Activated CD8-positive, alpha-beta memory T cell treated with anti-CD3 and anti-CD28 coated beads, Interleukin-2, amount 50 U/mL, for 48 hours (primary cell): ENCODE measurements at places on chromosomes 12 and 14.
A peak's percentile ranks its signal among the peaks of the same experiment; 100 is the strongest.

GRCh38 chr12:123363740-123364531, 711 bp downstream of the SBNO1 start:
- DNase-seq = peak; percentile 66

DNA sequence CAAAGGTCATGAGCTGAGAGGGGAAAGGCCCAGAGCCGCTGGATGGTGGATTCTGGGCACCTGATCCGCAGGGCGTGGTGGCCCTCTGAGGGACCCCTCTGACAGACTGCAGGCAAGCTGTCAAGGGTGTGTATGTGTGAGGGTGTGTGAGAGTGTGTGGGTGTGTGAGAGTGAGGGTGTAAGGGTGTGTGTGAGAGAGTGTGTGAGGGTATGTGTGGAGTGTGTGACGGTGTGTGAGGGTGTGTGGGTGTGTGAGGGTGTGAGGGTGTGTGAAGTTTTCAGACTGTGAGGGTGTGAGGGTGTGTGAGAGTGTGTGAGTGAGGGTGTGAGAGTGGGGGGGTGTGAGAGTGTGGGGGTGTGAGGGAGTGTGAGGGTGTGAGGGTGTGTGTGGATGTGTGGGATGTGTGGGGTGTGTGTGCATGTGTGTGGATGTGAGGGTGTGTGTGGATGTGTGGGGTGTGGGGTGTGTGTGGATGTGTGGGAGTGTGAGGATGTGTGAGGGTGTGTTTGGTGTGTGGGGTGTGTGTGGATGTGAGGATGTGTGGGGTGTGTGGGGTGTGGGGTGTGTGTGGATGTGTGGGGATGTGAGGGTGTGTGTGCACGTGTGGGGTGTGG, 156.7 kb downstream of the TMEM121 start:
- peak; percentile 15 for DNase-seq

GRCh38 chr12:104172570-104172947, 34.5 kb upstream of the NFYB start:
- DNase-seq = no peak

GRCh38 chr14:51879170-51879569, 18.8 kb downstream of the GNG2 start:
- DNase-seq = no peak

DNA sequence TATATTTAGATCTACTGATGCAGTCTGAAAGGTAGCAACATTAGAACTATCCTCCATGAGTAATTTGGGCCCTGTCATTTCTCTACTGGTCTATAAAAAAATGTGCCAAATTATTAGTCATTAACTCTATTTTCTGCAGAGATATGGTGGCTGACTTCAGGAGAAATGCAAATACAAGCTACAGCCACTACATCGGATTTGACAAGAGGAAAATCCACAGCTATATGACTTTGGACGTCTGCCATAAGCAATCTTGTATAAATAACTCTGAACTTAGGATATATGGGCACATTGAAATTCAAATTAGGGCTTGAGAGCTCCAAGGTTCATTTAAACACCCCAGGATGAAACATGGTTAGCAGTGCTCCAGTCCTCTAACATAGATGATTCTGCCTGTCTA, 983.0 kb upstream of the LRFN5 start:
- no peak for DNase-seq

DNA sequence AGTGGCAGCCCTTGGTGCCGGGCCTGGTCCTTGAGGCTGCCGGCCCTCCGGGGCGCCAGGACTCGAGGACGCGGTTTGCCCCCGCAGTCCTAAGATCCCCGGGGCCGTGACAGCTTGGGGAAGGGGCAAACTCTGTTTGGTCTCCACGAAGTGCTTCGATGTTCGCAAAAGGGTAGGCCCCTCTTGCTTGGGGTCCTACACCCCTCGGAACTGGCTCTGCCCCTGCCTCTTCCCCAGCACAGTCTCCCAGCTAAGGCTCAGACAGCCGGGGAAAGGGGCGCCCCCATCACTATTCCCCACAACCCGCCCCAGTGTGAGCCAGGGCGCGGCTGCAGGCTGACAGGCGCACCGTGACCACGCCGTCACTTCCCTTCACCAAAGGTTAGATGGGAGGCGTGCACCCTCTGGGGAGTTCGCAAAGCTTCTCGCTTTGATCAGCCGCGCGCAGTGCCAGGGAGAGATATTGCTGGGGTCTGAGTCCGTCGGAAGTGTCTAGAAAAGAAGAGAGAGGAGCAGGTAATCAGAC, 7.2 kb upstream of the OTX2 start:
- DNase-seq = no peak

- no peak for DNase-seq
Measured at GRCh38 chr12:26783131-26783526, 49.9 kb downstream of the ITPR2 start.

GRCh38 chr14:92460916-92461579, 52.5 kb upstream of the RIN3 start:
- no peak for DNase-seq

- no peak for DNase-seq
Measured at GRCh38 chr14:29217813-29218450, 451.3 kb downstream of the FOXG1 start.

DNA sequence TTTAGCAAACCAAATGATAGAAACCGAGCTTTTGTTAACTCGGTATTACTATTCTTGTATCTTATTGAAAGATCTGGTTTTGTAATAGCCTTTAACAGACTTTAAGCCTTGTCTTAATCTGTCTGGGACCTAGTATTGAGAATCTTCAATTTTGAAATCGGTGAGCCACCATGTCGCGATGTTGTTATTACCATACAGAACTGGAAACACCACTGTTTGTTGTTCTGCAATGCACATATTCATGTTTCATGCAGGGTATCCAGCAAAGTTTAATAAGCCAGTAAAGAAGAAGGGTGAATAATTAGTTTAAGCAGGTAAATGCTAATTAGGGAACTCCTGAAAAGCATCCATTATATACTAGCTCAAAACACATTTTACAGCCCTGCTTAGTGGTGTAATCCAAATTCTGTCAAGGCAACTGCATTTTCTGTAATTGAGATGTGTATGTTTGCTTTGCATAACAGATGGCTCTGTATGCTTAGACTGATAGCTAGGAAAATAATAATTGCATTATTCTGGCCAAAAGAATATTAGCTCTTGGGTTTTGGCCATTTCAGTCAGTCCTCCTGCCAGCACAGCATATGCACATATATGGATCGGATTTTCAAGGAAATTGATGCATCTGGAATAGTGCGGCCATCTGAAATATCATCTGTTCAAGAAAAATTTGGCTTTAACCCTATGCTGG, 389.2 kb downstream of the EGLN3 start:
- no peak for DNase-seq

DNA sequence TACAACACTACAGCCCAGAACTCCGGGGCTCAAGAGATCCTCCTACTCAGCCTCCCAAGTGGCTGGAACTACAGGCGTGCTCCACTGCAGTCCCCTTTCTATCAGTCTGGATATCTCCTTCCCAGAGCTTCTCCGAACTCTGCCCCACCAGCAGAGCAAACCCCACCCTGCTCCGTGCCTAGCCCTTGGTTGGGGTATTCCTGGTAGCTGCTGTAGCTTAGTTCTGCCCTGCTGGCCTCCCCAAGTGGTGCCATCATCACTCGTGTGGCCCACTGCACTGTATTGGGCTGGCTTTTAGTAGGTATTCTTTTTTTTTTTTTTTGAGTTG, 9.5 kb downstream of the HSP90AA1 start:
- DNase-seq = no peak

- no peak for DNase-seq
Measured at GRCh38 chr12:132672116-132672515, 15.0 kb downstream of the POLE start.

DNA sequence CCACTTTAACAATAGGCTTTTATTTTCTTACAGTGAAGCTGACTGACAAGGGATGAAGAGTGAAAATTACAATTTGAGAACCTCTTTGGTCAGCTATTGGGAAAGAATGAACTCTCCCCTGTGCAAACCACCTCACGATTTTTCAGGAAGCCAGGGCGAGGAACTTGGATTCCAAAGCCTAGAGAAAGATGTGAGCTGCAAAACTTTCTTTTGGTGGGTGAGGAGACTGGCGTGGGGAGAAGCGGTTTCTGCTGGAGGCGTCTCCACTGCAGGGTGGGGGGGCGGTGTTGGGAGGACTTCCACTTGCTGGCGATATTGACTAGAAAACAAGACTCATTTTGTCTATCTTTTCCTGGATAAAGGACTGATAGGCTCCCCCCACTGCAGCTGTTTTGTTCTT, 59.3 kb upstream of the VRK1 start:
- no peak for DNase-seq

GRCh38 chr12:132633398-132633797, 14.8 kb downstream of the P2RX2 start:
- DNase-seq = no peak

GRCh38 chr12:121534495-121535148, 46.2 kb downstream of the KDM2B start:
- DNase-seq = peak; percentile 71

DNA sequence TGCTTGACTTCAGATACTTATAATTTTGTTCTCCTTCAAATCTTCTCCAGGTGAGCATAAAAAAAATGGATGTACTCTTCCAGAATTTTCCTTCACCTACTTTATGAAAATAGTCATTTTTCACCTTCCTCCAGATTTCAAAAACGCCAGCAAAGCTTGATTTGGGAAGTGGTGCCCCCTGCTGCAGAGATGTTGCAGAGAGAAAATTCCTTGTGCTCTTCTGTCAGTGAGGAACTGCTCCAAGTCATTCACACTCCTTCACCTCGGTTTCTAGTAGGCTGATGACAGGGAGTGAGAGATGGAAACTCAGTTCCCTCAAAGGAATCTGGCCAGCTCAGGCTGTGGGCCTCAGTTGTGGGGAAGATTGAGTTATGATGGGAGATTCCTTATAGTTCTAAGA, 24.2 kb upstream of the RNASE3 start:
- DNase-seq = no peak

DNA sequence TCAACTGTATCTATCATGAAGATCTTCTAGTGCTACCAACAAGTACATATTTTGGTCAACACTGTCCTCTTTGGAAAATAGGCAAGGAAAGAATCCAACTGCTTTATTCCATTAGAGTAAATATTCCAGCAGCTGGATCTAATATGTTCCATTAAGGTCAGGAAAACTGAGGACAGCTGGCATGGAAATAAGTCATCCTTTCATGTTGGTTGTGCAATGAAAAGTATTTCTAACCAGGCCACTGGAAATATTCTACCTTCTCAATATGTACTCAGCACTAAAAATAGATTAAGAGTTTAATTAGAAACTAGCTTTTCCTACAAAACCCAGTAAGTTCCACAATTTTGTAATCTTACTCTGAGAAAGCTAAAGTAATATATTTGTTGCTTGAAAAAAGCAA, 19.6 kb downstream of the HIGD1C start:
- no peak for DNase-seq

DNA sequence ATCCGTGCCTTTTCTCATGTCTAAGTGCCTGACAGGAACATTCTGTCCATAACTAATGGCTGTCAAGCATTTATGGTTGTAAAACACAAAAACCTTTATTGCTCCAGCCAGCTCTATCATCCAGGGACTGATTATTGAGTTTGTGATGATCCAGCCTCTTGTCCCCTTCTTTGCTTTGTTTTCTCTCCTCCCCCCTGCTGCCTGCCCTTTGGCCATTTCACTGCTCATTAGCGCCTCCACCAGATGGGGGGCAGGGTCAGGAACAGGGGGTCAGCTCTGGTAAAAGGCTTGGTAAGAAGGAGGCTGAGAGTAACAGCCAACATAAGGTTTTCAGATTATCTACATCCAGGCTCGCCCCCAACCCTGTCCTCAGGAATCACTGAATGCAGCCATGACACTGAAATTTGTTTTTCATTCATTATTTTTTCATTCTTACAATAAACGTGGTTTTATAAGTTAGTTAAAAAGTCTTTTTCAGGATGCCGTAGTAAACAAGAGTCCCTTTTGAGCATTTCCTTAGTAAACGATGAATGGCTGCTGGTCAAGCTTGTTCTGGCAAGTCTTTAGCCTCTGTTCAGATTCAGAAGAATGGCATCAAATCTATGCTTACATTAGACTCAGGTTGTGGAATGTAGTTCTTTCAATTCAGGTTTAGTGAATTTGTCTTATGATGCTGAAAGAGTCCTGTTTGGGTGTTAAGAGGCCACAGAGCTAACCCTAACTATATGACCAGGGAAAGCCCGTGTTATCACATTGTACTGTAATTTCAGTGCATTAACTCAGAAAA, 21.7 kb downstream of the HMGA2 start:
- no peak for DNase-seq

DNA sequence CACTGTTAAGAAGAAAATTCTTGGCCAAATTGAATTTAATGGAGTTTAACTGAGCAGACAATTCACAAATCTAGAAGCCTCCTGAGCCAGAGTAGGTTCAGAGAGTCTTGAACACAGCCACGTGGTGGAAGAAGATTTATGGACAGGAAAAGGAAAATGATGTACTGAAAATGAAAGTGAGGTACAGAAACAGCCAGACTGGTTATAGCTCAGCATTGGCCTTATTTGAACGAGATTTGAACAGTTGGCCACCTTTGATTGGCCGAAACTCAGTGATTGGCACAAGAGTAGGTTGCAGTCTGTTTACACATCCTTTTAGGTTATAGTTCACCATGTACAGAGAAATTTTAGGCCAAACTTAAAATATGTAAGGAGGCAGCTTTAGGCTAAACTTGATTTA, 9.9 kb downstream of the OAS2 start:
- DNase-seq = no peak

GRCh38 chr14:49485290-49485689, 100.9 kb downstream of the RPS29 start:
- DNase-seq = no peak

DNA sequence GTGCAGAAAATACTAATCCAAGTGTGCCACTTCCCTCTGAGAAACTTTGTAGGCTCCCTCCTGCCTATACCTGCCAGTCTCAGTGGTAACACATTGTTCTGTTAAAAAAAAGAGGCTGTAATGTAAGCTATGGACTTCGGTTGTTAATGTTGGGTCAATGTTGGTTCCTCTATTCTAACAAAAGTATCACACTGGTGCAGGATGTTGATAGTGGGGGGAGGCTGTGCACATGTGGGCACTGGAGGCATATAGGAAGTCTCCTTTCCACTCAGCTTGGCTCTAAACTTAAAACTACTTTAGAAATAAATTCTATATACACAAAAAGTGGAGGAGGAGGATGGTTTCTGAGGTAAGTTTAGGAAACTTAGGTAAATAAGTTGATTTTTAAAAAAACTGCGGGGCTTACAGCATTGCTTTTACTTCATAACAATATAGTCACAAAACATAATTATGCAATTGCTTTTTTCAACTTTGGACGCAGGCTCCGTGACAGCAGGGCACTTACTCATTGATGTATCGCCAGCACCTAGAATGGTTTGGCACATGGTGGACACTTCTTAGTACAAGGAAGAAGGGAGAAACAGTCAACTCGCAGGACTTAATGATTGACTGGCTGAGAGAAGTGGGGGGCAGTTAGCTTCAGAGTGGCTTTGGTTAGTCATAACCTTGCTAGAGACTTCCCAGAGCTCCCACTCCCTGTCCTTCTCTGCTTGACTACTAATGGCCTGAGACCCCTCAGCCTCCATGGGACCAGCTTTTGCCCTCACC, 7.9 kb upstream of the NYNRIN start:
- DNase-seq = no peak
